Spinal cord (tissue), 10 donors: ENCODE measurements at places on chromosomes 6 and 20. TPM values are rescaled to one million over a fixed set of nuclear protein-coding genes. Genes with fewer than 3 reads are reported as not detected.

Gene CST7
- total RNA-seq = 8.5 TPM

Gene WFDC6
- not detected for total RNA-seq

Gene OR2B6
- not detected for total RNA-seq

Gene LHFPL5
- 0.79 TPM for total RNA-seq

Gene CSE1L
- total RNA-seq = 74.5 TPM

Gene MYO6
- total RNA-seq = 25.5 TPM
